ENCODE measurements at places on chromosomes 1 and 21. TPM values are rescaled to one million over a fixed set of nuclear protein-coding genes. Genes with fewer than 3 reads are reported as not detected.

DNA sequence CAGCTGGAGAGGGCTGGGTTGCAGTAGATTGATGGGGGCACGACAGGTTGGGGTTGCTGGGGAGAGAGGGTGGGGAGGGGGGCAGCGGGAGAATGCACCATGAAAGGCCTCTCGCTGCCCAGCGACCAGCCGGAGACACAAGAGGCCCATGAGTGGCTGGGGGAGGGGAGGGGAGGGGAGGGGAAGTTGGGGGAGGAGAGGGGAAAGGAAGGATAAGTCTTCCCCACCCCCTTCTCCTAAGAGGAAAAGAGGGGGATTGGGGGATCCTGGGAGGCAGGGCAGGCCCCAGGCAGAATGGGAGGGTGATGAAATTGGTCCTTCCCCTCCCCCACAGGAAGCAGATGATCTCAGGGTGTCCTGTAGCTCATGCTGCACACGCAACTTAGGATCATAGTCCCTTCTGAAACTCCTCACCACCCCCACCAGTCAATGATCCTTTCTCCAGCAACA, 45.7 kb downstream of the PAX7 start:
- no peak for DNase-seq

- no peak for DNase-seq
Observed at GRCh38 chr21:22889445-22889844, 1891.2 kb downstream of the NCAM2 start.

GRCh38 chr1:32887623-32888022, 1.3 kb downstream of the HPCA start:
- DNase-seq = no peak

- DNase-seq = no peak
Observed at GRCh38 chr1:207223162-207223561, 98.3 kb upstream of the CD55 start.

DNA sequence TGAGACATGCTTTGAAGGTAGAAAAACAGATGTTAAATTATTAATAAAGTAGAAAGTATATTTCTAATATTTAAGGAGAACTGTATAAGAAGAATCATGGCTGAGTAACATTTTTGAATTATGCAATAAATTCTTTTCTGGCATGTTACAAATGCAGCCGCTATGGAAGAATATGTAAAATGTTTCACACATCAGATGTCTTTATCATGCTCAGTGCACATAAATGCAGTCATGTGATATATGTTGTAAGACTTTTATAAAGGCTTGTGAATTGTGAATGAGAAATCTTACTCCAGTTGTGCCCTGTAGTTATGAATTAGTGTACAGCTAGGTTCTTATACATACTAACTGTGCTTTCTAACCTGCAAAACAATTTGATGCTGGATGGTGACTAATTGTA, 53.5 kb downstream of the LRRC8B start:
- DNase-seq = no peak

DNA sequence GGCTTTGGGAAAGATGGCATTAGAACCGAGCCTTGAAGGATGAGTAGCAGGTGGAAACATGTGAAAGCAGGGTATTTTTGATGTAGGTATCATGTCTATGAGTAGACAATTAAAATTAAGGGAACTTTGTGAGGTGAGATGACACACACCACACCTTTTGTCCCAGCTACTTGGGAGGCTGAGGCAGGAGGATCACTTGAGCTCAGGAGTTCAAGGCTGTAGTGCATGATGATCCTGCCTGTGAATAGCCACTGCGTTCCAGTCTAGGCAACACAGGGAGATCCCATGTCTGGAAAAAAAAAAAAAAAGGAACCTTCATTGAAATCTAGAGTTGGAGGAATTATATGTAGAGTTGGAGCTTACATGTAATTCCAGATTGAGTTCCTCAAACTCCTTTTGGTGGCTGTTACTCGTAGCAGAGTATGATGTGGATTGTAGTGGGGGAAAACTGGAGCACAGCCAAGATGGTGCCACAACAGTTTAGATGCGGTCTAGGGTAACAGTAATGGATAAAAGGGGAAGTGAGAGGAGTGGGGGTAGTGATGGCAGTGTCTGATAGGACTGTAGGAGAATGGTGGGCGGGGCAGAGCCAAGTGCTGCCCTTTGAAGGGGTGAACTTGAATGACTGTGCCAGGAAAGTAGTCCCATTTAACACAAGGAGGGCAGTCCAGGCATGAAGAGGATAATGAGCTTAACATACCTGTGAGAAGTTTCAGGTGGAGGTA, 17.4 kb downstream of the AK4 start:
- no peak for DNase-seq

Gene CLDN19
- total RNA-seq = not detected

Gene SPRR2G
- total RNA-seq = not detected

Gene BGLAP
- 2.4 TPM for total RNA-seq

Gene PCP4
- total RNA-seq = 146 TPM

Measured in esophagus muscularis mucosa (tissue), 4 donors.